BJ (cell line): ENCODE measurements at places on chromosomes 13 and 19.
A peak's percentile ranks its signal among the peaks of the same experiment; 100 is the strongest.

DNA sequence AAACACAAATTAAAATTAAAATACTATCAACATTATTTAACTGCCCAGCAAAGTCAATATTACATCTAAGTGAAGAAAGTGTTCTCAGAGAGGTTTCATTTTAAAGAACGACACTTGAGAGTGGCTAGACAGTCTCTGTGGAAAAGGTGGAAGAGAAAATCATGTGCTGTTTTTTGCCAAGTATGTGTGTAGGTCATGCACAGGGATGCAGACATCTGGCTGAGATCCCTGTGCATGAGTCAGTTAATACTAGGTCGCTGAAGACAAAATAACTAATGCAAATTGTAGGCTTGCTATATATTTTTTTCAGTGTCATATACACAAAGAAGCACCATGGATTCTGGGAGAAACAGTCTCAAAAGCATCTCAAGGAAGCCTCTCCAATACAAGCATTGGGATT is 44.3 kb upstream of the ENOX1 start:
- no peak for DNase-seq

DNA sequence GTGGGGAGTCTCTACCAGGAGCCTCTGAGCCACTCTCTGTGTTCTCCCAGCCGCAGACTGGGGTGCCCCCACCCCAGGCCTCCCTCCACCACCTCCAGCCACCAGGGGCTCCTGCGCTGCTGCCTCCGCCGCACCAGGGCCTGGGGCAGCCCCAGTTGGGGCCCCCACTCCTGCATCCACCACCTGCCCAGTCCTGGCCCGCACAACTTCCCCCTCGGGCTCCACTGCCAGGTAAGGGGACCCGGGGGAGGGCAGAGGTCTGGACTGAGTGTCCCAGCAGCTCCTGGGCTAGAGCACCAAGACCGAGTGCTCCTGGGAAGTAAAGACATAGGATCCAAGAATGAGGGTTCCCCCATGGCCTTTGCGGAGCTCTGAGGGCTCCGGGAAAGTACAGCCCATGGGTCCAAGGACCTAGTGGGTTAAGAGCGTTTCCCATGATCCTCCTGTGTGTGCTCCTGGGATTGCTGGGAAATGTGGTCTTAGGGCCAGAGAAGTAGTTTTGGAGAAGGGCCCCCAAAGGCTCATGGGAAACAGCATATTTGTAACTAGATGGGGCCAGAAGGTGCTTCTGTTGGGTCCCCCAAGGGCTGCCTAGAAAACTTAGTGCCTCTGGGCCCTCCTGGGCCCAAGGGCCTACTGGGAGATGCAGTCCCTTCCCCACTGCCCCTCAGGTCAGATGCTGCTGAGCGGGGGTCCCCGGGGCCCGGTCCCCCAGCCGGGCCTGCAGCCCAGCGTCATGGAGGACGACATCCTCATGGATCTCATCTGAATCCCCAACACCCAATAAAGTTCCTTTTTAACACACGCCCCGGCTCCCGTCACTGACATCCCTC is 14.6 kb upstream of the PTOV1 start:
- no peak for DNase-seq

DNA sequence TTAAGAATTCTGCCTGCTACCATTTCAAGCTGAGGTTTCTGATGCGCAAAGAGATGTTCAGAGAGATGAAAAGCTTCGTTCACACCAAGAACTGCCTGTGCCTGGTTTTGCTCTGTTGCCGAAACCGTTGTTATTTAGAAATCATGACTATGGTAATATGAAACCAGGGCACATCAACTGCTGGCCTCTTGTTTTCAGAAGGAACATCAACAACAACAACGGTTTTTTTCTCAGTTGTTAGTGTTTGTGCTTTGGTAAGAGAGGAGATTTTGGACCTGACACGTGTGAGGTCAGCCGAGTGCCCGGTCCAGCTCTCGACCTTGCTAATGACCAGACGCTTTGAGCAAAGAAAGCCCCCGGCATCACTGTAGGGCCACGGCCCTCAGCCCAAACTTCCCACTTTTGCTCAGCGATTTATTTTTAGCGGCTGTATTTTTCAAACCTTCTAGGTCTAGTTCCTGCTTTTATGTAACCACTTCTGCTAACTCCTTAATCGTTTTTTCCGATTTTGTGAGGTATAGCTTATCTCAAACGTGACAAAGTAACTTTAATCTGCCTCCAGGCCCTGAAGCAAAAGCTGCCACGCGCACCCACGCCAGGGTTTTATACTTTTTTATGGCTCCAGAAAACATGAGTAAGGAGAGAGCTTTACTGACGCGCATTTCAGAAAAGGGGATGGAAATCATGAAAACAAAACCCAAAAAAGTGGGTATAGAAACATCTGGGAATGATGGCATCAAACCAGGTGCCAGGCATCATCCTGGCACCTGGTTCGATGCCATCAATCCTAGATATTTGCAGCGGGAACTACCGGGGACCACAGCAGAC is 42.0 kb downstream of the KLF2 start:
- no peak for DNase-seq

DNA sequence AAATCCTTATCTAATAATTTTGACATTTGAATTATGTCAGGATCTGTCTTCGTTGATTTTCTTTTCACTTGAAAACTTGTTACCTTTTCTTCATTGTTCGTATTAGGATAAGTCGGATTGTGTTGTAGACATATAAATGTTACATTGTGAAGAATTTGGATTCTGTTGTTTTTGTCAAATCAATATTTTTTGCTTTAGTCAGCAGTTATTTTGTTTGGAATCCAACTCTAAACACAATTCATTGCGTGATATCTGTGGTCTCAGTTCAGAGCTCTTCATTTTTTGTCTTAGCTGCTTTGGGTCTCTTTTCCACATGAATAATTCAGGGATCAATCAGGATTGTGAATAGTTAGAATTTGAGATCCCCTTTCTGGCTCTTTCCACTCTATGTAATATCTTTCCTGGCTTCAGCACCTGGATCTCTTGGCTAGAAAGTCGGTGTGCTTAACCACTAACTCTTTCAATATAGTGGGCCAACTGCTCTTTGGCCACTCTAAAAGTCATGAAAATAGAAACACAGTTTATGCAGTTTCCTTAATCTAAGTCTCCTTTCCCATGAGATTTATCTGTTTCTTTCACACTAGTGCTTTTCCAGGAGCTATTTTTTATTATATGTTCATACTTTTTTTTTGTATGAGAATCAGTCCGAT is 2494.2 kb upstream of the PCDH20 start:
- no peak for DNase-seq

DNA sequence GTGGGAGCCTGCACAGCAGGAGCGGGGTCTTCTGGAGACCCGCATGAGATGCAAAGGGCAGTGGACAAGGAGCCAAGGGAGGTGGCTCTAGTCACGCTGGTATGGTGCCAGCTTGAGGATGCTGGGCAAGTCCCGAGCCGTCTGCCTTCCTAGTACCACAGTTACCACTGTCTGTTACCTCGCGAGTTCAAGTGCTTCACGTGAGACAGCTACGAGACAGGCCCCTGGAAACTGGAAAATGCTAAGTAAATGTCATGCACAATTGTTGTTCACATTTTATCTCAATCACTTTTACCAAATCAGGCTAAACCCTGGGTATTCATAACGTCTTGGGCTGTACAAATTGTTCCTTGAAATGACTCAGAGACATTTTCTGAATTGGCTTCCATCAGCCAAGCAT is 155.7 kb downstream of the TNFRSF19 start:
- no peak for DNase-seq

GRCh38 chr13:48808683-48809082 is 155.0 kb downstream of the CYSLTR2 start:
- no peak for DNase-seq

- no peak for DNase-seq
Observed at GRCh38 chr19:5336195-5336965, 4.2 kb downstream of the PTPRS start.

- DNase-seq, result peak; percentile 4
Observed at GRCh38 chr13:39684531-39685137, 29.2 kb downstream of the COG6 start.

- no peak for DNase-seq
Observed at GRCh38 chr19:32676186-32676894, 692 bp downstream of the RGS9BP start.

DNA sequence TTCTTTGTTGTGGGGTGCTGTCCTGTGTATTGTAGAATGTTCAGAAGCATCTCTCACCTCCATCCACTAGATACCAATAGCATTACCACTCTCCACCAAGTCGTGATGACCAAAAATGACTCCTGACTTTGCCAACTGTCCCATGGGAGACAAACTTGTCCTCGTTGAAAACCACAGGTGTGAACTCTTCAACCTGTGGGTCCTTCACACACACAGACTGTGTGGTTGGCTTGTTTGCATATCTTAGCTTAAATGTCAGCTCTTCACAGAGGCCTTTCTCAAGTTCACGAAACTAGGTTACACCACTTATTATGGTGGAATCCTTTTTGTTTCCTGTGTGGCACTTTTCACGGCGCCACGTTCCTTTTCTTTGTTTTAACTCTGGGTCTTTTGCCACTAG is 6.8 kb downstream of the GPC5 start:
- no peak for DNase-seq

DNA sequence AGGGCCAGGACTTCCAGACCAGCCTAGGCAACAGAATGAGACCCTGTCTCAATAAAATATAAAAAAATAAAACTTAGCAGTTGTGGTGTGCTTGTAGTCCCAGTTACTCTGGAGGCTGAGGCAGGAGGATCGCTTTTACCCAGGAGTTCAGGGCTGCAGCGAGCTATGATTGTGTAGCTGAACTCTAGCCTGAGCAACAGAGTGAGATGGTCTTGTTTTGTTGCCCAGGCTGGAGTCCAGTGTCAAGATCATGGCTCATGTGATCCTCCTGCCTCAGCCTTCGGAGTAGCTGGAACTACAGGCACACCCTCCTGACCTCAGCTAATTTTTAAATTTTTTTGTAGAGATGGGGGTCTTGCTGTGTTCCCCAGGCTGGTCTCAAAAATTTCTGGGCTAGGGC is 4.3 kb upstream of the JUNB start:
- no peak for DNase-seq

DNA sequence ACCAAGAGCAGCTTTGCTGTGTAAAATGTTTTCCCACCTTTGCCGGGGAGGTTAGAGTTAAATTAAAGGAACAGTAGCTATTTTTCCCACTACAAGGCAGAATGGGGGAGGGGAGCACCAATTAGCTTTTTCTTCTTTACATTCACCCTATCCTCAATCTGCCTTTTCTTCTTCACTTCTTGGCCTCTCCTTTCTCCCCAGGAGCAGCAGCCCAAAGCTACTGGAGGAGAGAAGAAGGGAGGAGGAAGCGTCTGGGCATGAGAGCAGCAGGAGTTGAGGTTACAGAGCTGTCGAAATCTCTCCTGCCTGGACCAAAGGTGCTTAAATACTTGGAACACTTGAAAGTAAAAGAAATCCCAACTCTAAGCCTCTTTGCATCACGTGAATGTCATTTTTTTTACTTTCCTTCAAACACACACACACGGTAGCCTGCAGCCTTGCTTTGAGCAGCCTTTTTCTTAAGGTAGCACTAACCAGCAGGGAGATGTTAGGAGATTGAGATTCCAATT is 39.0 kb upstream of the WASF3 start:
- DNase-seq, result no peak

- no peak for DNase-seq
Observed at GRCh38 chr13:22592515-22592914, 588.3 kb upstream of the SGCG start.

GRCh38 chr19:3838661-3839060 is 30.2 kb downstream of the ZFR2 start:
- no peak for DNase-seq

GRCh38 chr13:33025220-33025744 is 9.1 kb downstream of the KL start:
- DNase-seq, result no peak

- no peak for DNase-seq
Observed at GRCh38 chr19:11705474-11705873, 33.3 kb downstream of the ZNF823 start.

DNA sequence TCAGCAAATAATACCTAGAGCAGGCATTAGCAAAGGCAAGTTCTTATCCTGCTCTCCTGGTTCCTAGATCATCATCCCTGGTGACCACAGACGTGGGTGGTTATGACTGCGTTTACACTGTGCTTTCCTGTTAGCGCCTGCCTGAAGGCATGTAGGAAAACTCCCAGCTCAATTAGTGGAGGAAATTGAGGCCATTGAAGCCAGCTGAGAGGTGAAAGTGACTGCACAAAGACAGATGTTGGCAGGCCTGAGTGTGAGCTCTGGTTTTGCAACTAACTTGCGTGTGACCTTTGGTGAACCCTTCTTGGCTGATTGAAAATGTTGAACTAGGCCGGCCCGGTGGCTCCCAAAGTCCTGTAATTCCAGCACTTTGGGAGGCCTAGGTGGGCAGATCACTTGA is 17.5 kb upstream of the NWD1 start:
- DNase-seq, result peak; percentile 17

DNA sequence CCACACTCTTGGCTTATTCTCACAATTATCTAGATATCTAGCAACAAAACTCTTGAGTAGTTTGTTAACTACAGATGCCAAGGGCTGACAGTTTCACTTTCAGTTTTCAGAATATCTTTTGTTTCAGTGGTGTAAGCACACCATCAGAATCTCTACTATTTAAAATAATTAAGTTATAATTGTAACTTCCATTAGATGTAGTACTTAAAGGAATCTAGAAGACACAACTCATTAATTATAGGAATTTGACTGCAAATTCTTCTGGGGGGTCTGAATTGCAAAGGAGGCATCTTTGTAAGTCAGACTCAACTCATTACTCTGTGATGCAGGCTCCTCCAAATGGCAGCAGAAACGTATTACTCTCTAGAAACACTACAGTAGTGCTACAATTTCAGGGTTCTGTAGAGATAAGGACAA is 44.9 kb upstream of the USPL1 start:
- DNase-seq, result no peak

DNA sequence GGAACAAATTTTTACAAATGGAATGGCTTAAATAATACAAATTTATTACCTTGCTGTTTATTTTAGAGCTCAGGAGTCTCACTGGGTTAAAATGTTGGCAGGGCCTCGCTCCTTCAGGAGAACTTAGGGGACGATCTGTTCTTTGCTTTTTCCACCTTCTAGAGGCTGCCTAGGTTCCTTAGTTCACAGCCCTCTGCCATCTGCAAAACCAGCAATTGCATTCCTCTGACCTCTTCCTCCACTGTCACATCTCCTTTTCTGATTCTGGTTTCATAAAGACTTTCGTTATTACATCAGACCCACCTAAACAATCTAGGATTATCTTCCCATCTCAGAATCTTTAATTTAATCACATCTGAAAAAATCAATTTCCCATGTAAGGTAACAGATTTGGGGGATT is 249.6 kb upstream of the SPRY2 start:
- DNase-seq, result no peak

DNA sequence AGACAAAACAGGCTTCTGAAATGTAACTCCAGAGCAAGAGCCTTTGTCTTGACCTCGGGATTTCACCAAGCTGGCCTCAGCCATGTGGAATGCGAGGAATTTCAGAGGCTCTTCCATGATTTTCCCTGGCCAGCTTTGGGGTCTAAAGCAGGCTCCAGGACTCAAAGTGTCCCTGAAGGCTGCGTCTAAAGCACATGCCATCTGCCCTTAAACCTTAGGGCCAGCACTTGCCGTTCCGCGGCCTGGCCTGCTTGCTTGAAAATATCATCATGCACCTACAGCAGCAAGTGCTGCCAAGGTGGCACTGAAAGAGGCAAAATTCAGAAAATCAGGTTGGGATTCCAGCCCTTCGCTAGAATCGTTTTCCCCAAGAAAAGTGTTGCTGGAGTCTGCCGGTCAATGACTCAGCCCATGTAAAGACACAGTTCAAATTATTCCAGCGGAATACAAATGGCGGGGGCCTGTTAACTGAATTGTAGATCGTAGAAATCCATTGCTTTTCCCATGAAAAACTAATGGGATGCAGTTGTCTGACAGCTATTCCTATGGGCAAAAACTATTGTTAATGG is 105.7 kb upstream of the RAP2A start:
- DNase-seq, result peak; percentile 51
